GDM1 (cell line): ENCODE measurements at places on chromosomes 11 and 22.

DNA sequence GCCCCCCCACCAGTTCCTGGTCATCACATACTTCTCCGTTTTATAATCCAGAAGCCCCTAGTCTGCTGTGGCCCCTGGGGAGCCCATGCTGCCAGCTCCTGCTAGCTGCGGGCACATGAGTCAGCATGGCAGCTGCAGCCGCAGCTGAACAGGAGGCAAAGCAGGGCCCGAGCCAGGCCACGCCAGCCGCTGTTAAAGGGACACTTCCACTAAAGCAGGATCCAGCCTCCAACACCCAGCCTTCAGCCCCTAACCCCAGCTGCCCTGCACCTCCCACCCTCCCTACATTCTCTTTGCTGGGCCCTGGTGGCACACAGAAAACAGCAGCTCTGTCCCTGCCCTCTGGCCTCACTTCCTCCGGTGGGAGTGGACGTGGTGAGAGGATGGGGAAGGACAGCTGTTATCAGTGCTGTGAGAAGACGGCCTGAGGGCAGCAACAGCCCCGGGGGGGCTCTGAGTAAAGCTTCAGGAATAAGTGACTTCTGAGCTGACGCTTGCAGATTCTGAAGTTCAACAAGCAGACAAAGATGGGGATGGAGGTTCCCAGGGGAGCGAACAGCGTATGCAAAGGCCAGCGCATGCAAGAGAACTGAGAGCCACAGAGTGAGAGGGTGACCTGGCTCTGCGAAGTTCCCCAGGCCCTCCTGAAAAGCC, 688 bp upstream of the LRRC74B start:
- DNase-seq, result peak; percentile 18

GRCh38 chr11:93727985-93728791, 13.1 kb downstream of the TAF1D start:
- DNase-seq, result no peak

GRCh38 chr11:95816037-95816436, 25.7 kb downstream of the CEP57 start:
- no peak for DNase-seq

DNA sequence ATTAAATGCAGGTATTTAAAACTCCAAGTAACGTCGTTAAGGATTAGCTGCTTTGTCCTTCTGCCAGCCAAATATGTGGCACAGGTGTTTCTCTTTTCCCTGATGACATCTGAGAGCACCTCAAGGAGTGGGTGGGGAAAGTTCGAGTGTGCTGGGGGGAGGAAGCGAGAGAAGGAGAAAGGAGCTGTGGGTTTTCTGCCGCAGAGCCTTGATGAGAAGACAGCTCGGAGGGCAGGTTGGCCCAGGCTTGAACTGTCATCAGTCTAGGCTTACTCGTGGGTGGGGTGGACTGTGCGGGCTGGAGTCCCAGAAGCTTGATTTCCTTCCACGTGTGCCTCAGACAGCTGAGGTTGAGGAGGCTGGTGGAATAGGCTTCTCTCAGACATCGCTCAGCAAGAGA, 15.2 kb upstream of the SORL1-AS1 start:
- DNase-seq, result no peak

GRCh38 chr11:92406472-92406871, 181.9 kb downstream of the FAT3 start:
- no peak for DNase-seq

- no peak for DNase-seq
Observed at GRCh38 chr22:27752771-27753170, 48.8 kb downstream of the MN1 start.

DNA sequence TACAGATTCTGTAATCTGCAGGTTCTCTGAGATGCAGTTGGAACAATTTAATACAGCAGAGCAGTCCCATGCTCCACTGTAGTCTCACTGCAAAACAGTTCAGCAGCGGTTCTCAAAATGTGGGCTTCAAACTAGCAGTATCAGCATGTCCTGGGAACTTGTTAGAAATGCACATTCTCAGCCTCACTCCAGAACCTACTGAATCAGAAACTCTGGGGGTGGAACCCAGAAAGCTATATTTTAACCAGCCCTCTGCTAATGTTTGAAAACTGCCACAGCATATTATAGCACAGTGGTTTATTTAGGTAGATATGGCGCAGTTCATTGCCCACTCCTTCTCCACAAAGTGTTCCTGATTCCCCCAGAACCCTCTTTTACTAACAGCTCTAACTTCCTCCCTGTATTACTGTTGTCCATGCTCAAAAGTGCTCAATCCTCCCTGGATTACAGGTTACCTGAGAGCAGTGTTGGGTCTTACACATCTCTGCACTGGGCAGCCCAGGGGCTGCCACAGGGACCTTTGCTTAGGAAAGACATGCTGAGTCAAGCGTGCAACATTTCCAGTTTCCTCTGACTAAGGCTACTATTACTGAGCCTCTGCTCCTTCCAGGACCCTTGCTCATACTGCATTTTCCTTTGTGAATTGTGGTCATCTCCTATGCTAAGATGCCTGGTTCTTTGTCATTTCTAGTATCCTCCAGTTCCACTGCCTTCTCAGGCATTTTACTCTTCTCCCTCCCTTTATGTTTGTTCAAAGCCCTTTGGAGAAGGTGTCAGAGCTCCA, 7.7 kb upstream of the DGAT2 start:
- DNase-seq, result no peak

DNA sequence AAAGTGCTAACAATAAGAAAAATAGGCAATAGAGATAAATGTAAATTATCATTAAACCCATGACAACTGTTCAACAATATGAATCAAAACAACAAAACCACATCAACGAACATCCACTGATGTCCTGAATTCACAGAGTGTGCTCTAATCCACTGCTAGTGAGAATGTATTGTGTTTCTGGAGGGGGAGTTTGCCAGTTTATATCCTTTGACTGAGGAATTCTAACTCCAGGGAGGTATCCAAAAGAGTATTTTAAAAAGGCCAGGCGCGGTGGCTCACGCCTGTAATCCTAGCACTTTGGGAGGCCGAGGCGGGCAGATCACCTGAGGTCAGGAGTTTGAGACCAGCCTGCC, 1.7 kb upstream of the WEE1 start:
- DNase-seq, result no peak

- no peak for DNase-seq
Observed at GRCh38 chr11:72561856-72562255, 112.4 kb downstream of the PDE2A start.

DNA sequence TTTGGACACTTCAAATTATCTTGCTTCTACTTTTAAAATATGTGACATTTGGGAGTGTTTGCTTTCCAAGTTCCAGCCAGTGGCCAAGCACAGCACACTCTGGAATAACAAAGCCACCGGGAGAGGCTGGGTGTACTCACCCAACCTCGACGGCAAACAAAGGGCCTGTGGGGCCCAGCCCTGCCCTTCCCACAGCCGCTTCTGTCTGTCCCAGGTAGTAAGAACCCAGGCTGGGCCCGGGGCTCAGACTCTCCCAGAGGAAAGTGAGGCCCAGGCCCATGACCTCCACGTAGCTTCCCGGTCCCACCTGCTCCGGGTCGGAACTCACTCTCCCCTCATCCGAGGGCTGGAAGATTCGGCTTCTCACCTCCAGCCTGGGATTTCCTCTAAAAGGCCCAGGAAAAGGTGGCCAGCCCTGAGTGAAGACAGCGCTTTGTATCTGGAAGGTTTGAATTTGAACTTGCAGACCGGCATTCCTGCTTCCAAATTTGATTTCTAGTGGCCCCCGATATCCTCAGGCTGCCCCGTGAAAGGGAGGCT, 93.5 kb downstream of the CELSR1 start:
- DNase-seq, result no peak

DNA sequence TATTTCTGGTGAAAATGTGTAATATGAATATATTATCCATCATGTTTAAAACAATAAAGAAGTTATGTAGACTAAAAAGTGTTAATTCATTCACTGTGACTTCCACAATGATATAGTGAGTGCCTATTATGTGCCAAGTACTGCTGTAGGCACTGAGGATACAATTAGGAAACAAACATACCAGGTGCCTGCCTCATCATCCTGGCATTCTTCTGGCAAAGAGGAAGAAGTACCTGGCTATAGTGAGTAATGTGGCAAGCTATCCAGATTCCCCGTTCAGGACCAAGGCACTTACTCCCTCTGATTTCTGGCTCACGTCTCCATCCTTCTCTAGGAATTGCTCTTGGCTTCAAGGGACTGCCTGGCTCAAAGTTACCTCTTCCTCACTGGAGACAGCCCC, 77.5 kb upstream of the CLMP start:
- DNase-seq, result no peak

DNA sequence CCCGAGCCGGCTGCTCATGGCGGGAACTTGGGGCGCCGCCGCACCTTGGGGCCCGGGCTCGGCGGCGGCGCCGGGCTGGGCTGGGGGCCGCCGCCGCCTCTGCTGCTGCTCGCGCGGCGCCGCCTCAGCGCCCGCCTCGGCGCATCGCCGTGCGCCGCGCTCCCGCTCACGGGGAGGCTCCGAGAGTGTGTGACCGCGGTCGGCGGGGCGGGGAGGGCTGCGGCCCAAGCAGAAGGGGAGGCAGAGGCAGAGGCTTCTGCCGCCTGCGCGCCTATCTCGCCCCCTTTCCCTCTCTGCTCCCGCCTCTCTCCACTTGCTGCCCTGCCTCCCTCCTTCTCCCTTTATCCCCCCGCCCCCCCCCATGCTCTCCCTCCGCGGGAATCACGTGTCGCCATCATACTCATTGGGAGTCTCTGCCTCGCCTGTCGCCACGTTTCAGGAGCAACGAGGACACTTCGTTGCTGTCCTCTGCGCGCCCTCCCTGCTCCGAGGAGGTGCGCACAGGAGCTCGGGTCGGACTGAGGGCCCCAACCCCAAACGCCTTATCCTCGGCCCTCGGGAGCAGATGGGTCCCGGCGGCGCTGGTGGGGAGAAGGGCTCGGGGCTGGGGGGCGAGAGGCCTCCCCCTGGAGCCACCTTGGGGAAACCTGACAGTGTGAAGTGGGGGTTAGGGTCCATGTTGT, at the start of gene GUCY1A2:
Gene GUCY1A2 (minus strand): TSS at position 258 of the 683 bp plus-strand sequence. CDS start 421 bp downstream, outside the sequence.
- no peak for DNase-seq

GRCh38 chr11:36699271-36699670, 101.2 kb upstream of the RAG2 start:
- DNase-seq, result peak; percentile 63

DNA sequence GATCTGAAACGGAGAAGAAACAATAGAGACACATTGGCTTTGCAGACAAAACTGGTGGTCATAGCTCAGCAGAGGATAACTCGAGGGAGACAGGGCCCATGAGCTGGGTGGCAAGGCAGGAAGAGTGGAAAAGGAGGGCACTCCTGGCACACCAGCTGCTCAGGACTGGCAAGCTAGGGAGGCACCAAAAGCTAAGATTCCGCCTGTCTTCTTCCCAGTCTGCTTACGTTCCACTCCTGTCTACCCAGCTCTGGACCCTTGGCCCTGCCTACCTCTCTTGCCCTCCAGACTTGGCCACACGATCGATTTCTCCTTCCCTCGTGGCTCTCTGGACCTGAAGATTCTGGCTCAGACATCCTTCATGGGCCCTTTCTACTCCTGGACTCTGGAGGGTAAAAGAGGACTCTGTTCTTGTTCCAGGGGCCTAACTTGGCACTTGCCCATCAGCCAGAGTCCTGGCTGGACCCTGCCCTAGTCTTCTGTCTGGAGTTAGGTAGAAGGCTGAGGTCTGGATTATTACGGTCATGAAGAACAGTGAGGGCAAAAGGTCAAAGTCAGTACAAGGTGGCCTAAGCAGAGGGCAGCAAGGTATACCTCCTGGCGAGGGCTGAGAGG, 115.2 kb upstream of the PITPNB start:
- DNase-seq, result no peak

DNA sequence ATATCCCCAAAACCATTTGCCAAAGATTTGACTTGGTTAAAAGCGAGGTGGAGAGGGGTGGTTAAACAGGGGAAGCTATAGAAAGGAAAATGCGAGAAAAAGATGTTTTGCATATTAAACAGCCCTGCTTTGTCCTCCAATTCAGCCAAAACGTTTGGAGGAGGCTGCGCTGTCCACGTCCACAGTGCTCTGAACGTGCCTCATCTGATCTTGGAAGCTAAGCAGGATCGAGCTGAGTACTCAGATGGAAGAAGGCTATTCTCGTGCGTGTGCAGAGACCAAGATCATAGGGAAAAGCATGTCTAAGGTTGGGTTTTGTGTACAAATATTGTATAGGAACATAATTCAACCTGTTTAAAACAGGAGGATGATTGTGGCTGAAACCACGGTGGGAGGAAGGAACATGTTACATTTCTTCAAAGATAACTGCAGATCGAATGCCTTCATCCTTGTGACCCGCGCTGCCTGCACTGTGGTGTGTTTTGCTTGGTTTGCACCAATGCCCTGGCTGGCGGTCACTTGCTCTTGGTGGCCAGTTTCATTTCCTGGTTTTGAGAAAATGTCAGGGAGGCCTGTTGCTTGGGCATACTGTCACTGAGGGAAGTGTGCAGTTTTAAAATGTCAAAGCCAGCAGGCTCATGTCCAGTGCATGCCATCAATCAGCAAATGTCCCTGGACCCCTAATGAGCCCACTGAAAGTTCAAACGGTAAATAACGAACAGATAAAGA, 40.4 kb downstream of the FLI1 start:
- DNase-seq, result no peak

GRCh38 chr11:35711173-35711910, 48.8 kb downstream of the TRIM44 start:
- no peak for DNase-seq

DNA sequence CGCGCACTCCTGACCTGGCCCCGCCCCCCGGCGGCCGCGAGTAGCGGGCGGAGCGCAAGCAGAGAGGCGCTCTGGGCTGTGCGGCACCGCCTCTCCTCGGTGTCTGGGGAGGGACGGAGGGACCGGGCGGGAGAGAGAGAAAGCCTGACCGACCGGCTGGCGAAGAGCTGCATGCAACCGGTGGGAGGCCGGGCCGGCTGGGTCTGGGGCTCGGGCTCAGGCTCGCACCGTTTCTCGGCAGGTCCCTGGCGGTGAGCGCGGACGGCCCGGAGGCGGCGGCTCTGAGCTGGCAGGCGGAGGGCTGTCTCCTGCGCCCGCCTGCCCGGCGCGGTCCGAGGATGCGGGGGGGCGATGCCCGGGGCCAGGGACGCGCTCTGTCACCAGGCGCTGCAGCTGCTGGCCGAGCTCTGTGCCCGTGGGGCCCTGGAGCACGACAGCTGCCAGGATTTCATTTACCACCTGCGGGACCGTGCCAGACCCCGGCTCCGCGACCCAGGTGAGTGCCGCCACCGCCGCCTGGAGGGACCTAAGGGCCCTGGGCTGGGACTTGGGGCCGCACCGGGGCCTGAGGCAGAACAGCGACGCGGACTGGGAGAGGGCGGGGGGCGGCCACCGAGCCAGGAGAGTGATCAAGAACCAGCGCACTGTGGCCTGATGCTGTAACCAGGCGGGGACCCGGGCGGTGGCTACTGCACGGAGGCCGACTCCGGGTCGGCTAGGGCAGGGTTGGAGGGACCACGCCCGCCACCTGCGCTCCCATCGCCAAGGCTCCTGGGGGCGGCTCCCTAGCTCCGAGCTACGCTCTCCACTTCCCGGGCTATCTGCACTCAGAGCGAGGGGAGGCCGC, at the start of gene SYT9:
Gene SYT9 (plus strand): TSS at position 69 of the 847 bp plus-strand sequence. CDS start 283 bp downstream, at position 352.
- DNase-seq, result no peak

DNA sequence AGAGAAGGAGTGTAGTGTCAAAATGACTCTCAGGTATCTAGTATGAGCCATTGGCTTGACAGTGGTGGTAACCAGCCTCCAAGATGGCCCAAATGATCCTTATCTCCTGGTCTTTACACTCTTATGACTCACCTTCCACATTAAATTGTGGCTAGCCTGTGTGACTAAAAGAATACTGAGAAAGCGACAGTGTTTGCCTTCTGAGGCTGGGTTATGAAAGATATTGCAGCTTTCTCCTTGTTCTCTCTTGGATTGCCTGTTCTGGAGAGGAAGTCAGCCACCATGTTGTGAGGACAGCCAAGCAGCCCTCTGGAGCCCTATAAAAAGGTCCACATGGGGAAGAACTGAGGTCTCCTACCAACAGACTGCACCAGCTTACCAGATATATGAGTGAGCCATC, 15.8 kb downstream of the C11orf71 start:
- DNase-seq, result no peak
